ENCODE measurements at places on chromosomes 16 and 17.

DNA sequence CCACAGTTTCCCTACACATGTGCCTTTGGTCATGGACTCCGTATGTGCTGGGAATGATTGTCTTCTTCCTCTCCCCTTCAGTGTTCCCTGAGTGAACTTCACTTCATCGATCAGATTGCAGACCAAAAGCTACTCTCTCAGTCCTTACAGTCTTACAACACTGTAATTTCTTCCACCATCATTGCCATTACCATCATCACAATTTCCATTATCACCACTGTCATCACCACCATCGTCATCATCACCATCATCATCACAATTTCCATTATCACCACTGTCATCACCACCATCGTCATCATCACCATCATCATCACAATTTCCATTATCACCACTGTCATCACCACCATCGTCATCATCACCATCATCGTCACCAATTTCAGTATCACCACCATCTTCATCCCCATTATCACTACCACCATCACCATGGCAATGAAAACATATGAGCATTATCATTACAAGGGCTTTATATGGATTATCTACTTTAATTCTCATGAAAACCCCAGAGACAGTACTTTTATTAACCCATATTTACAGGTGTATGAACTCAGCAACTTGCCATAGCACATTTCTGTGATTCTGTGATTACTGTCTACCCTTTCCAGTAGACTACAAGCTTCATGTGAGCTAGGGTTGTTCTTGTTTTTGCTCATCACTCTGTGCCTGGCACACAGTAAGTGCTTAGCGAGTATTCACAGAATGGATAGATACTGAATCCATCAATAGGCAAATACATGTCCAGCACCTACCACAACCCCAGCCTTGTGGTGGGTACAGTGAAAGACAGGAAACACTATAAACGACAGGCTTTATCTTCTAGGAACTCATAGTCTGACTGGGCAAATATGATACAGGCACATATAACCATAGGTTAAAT, 327.0 kb downstream of the XYLT1 start:
- no peak for DNase-seq

- DNase-seq = no peak
Measured at GRCh38 chr17:38916771-38917170, 8.6 kb upstream of the LASP1NB start.

GRCh38 chr17:16943032-16943352, 28.9 kb downstream of the TNFRSF13B start:
- DNase-seq = no peak

- no peak for DNase-seq
Measured at GRCh38 chr17:40458851-40459482, 15.7 kb downstream of the IGFBP4 start.

DNA sequence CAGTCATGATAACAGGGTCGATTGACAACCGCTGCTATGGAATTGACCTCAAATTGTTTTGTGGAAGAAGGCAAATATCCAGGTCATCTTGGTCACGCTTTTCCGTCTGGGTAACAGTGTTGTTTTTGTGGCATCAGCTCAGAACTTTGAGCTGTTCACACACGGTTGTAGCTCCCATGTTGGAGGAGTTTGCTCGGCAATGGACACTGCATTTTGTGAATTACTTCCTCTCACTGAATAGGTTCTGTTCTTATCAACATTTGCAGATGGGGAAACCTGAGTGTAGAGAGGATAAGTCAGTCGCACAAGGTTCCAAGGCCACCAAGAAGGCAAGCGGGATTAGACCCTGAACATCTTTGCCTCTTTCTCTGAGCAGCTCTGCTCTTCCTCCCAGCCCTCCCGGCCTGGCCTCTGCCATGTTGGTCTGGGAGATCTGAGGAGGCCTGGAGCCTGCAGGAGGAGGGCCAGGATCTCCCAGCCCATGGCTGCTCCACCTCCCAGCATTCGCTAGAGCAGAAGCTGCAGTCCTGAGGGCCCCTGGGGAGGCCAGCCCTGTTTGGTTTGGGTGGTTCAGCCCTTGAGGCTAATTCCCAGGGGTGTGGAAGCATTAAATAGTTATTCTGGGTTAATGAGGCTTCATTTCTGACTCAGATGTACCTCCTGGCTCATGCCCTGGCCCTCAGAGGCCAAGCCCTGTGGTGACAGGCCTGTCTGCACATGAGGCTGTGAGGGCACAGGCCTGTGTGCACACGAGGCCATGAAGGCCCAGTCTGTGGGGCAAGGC, 154.1 kb upstream of the PLCG2 start:
- no peak for DNase-seq
